CD4-positive, alpha-beta T cell treated with Interleukin-12 subunit alpha and Interleukin-12 subunit beta, for 1 hour (primary cell): ENCODE measurements at places on chromosomes 4 and X.

- DNase-seq = no peak
These were observed 16.9 kb downstream of the AASDH start for GRCh38 chr4:56370377-56370776.

GRCh38 chr4:6855692-6856297 lies 53.8 kb upstream of the TBC1D14 start:
- peak; percentile 58 for DNase-seq

DNA sequence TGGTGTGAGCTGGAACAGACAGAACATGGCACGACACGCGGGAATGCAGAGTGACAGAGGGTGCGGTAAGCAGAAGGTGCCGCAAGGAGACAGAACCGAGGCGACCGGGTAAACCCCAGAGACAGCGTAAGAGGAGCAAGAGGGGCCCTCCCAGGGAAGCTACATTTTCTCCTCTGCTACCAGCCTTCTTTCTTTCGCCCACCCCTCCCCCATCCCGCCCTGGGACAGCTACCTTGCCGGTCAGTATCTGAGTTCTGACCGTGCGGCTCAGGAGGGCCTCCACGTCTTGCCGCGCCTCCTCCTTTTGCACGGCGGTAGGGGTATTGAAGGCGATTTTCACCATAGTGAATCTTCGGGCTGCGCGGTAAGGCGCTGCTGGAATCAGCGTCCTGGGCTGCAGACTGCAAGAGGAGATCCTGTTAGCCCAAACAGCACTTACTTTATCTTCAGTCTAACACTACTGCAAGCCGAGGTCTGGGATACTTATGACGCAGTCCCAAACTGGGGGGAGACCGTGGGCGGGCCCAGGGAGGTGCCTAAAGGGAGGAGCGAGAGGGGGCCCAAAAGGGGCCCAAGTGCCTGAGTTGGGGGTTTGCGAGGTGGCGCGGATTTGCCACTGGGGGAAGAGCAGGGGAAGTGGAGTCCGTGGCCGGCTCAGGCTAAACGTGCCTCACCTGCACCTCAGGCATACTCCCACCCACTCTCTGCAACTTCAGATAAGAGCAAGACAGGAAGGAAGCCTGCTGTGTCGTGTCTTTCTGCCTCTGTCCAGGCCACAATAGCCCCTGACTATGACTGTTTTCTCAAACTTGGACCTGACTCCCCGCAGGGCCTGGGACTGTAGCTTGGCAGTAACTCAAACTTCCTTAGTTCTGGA lies at the start of gene ITM2A:
TSS of gene ITM2A (minus strand) at position 462 of the 877 bp plus-strand sequence. CDS start at position 343, 119 bp downstream.
- peak; percentile 73 for DNase-seq

DNA sequence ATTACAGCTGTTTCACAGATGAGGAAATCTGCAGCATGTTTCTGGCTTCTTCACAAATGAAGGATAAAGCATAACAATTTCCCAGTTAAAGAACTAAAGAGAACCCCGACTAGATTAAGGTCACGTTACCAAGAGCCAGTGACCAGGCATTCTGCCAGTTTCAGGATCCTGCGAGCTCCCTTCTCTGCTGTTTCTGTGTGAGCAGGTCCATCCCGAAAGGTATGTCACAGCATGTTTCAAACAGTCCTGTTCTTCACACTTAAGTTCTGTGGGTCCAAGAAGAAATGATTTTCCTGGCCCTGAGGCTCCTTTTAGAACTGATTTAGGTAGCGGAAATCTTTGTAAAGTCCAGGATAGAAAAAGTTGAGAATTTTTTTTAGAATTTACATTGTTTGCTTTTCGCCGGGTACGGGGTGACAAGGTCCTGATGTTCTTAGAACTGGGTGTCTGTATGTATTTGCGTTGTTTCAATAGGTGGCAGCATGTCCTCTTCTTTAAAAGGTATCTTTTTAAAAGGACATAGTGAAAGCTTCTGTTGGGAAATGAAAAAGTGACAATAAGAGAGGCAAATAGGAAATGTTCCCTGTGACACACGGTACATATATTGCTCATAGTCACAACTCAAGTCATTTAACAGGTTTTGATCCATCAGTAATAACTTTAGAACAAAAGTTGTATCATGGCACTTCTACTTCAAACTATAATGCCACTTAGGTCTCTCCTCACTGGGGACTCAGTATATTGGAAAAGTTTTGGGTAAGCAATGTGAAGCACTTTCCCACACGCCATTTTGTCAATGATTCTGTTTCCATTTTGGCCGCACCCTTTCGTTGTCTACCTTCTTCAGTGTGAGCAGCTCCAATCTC lies 18.4 kb downstream of the IL21 start:
- peak; percentile 20 for DNase-seq

- no peak for DNase-seq
These were observed 3.5 kb downstream of the FAT1 start for GRCh38 chr4:186719925-186720694.

- DNase-seq = no peak
These were observed 37.8 kb downstream of the INTS12 start for GRCh38 chr4:105670684-105671083.

DNA sequence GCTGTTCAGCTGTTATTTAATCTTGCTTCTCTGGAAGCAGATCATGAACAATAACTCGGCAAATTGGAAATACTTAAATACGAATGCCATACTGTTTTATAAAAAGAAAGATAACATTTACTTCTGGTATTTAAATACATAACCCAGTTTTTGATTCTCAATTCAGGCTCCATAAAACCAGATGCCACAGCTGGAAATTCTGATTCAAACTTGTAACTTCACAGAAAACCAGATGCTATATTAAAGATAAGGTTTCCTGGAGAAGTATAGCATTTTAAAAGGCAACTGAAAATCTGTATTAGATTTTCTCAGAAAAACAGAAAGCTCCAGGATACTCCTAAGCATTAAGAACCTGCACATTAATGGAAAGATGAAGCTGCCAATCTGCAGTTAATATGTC lies 40.2 kb downstream of the STX18 start:
- no peak for DNase-seq

- DNase-seq = no peak
These were observed 121.8 kb downstream of the FHIP1A start for GRCh38 chr4:151530783-151531182.

DNA sequence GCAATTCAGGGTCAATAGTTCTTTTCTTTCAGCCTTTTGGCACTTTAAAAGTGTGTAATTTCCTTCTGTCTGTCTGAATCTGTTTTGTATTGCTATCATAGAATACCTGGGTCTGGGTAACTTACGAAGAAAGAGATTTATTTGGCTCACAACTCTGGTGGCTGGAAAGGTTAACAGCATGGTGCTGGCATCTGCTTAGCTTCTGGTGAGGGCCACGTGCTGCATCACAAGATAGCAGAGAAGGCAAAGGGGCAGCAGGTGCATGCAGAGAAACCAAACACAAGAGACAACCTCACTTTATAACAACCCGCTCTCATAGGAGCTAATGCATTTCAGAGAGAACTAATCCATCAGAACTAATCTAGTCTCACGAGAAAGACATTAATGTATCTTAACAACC lies 18.8 kb downstream of the RGN start:
- no peak for DNase-seq

DNA sequence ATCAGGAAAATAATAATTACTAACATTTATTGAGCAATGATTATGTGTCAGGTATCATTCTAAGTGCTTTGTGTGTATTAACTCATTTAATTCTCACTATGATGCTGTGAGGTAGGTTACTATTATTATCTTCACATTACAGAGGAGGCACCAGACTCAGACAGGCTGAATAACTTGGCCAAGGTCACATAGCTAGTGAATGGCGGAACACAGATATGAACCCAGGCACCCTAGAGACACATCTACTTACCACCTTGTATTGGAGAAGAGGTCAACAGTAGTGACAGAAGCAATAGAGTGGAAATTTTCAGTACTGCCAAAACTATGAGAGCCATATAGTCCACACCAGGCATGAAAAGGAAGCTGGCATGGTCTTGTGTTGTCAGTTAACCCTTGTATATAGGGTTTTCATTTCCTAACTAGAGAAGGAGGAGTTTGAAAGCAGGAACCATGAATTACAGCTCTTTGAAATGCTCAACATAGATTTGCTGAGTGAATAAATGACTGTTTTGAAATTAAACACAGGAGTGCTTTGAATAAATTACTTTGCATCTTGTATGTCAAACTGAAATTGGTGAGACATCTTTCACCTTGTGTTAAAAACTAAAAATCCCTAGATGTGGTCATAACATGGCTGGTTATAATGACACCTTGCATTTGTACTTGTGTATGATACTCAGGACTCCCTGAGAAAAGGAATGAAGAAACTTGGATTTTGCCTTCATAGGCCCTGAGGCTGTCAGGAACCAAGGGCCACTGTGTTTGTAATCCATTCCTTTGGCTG lies 71.8 kb downstream of the RTL9 start:
- no peak for DNase-seq

DNA sequence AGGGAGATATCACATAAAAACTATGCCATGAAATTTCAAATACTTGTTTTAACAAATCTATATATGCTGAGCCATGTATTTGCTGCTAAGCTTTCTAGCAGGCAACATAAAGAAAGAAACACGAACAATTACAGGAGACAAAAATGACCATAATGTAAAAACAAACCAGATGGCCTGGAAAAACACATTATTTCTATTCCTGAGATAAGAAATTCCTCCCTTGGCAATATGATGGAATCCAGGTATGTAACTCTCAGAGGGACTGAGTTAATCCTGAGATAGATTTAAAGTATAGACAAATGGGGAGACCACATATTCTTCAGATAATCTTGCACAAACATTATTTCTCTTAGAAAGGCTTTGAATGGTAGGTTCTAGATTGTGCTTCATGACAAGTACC lies 224.1 kb upstream of the MAB21L2 start:
- DNase-seq = no peak

DNA sequence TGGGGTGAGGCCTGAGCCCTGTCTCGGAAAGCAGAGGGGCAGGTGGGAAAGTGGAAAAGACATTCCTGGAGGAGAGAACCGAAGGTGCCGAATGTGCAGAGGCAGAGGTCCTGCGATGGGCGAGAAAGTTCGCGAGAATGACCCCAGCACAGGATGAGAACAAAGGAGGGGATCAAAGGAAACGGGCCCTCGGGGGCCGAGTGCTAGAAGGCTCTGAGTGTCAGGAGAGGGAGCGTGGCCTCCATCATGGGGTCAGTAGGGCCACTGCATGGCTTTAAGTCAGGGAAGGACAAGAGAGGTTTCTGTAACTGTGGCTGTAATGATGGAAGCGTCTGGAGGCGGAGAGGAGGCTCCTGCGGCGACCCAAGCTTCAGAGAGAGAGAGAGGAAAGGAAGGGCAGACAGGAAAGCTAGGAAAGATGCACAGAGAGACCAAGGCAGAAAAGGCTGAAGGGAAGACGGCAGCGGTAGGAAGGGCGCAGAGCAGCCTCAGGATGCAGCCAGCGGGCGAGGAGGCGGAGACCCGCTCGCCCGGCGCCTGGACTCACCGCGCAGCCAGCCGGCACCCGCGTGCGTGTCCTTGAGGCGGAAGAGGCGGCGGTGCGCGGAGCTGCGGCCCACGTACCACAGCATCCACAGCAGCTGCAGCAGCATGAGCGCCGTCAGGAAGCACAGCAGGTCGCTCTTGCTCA lies 669 bp downstream of the OTOP1 start:
- DNase-seq = no peak

DNA sequence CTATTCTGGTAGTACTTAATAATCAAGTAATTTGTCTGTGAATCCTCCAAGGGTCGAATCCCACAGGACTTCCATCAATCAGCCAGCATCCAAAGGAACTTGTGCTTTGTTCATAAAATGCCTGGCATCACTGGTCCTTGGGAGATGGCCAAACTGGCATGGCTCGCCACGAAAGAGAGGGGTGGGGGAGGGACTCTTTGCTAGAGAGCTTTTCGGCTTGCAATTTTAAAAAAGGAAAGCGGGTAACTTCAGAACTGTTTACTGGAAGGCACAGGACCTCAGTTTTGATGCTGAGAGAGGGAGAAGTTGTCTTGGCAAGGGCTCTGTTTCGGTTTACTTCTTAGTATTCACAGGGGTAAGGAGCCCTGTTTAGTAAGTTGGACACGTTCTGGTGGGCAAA lies 79.4 kb upstream of the FHL1 start:
- no peak for DNase-seq

GRCh38 chr4:38919494-38919893 lies 51.9 kb downstream of the FAM114A1 start:
- no peak for DNase-seq

DNA sequence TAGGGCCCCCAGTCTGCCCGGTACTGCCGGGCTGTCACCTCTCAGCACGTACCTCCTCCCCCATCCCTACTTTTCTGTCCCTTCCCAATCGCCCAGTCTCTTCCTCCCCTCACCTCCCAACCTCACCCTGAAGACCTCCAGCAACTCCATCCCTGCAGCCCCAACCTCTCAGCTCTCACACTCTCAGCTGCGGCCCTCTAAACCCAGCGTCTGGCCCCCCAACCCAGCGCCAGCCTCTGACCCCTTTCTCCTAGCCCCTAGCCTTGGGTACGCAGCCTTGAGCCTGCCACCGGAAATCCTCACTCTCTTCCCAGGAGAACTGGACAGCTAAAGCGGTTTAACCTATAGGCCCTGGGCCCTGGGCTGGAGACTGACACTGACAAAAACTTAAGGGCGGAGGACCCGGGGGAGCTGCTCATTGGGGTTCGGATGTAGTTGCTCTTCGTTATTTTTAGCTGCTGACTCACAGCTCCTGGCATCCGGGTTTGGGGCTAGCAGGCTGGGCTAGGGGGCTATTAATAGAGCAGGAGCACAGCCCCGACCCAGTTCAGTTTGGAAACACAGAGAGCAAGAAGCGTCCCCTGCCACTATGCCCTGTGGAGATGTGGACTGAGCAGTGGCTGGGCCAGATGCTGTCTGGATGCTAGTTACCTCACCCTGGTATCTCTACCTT lies 9.6 kb upstream of the DLG3 start:
- peak; percentile 32 for DNase-seq

DNA sequence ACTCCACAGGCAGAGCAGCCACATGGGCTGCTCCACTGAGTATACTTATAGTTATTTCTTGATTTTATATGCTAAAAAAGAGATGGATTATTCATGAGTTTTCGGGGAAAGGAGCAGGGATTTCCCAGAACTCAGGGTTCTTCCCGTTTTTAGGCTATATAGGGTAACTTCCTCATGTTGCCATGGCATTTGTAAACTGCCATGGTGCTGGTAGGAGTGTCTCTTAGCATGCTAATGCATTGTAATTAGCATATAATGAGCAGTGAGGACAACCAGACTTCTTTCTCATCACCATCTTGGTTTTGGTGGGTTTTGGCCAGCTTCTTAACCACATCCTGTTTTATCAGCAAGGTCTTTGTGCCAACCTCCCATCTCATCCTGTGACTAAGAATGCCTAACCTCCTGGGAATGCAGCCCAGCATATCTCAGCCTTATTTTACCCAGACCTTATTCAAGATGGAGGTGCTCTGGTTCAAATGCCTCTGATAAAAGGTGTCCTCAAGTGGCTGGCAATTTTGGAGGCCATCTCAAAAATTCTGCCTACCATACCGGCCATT lies 213.0 kb upstream of the VEGFC start:
- DNase-seq = no peak

DNA sequence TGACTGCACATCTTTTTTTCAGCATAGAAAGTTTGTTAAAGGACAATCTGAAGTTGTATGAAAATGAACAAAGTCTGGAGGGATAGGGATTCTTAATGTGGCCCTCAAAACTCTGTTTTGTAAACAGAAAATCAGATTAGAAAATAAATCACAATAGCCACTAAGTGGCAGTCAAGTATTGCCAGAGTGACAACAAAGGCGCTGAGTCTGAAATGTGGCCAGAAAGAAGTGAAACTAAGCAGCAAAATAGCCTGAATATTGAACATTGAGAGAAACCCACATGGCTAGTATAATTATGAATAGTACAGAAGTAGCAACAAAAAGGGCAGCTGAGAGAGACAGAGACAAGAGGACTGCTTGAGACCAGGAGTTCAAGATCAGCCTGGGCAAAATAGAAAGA lies 81.1 kb upstream of the CT45A1 start:
- DNase-seq = no peak

- no peak for DNase-seq
These were observed 570.6 kb downstream of the SPRY1 start for GRCh38 chr4:123966990-123967769.

GRCh38 chr4:31236639-31237173 lies 516.5 kb downstream of the PCDH7 start:
- no peak for DNase-seq
